ENCODE measurements at places on chromosomes 1 and 21.

GRCh38 chr1:40507973-40508372, 594 bp upstream of the EXO5 start:
- no peak for DNase-seq

GRCh38 chr21:28827422-28827821, 165.3 kb downstream of the LTN1 start:
- DNase-seq, result no peak

- no peak for DNase-seq
Measured at GRCh38 chr1:234965111-234965510, 163.5 kb downstream of the TOMM20 start.

GRCh38 chr1:35555601-35556477, 1.4 kb downstream of the KIAA0319L start:
- DNase-seq, result no peak

GRCh38 chr1:89351597-89352311, 12.1 kb upstream of the GBP6 start:
- no peak for DNase-seq

DNA sequence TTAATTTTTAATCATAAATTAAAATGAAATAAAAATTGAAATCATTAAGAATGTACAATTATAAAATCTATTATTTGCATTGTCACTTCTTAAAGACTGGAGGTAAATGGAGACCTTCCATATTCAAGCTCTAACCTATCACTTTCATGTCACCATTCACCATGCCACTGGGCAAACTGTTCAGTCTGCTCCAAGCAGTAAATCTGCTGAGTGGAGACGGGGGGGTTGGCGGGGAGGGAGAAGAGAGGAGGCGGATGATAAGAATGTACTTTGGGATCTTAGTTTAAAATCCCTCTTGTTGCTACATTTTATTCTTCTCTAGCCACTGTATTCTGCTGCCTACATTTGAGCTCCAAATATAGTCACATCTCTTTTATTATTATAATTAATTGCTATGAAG, 365.9 kb upstream of the NFIA start:
- no peak for DNase-seq

DNA sequence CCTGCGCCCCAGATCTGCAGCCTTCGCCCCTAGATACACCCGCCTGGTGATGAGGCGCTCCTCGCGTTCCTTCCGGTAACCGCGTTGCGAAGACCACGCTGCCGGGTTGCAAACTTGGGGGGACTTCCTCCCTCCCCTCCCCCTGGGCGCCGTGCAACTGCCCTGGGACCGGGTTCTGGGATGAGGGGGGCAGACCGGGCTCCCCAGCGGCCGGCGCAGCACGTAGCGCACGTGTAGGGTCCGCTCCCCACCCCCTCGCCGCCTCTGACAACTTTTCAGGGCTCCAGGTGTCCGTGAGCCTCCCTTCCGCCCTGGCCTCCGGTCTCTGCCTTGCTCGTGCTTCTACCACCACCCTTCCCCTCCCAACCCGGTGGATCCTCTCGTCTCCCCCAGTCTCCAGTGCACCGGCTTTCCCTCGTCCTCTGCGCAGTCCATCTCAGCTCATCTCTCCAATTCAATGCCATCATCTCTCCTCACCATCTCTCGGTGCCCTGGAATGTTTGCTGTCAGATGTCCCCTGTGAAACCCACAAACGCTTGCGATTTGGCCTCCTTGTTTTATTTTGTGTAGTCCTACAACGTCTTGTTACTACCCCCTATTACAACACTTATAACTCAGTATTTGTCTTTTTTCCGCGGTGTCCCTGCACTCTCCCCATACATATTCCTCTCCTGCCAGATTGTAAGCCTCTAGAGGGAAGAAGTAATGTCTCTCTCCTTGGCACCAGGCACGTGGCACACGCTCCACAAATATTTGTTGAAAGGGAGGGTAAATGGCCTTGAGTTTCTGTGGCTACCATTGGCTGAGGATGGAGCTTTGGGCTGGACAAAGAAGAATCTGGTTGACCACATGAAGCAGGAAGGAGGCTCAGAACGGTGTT, 782 bp downstream of the PCAT6 start:
- peak; percentile 13 for DNase-seq

DNA sequence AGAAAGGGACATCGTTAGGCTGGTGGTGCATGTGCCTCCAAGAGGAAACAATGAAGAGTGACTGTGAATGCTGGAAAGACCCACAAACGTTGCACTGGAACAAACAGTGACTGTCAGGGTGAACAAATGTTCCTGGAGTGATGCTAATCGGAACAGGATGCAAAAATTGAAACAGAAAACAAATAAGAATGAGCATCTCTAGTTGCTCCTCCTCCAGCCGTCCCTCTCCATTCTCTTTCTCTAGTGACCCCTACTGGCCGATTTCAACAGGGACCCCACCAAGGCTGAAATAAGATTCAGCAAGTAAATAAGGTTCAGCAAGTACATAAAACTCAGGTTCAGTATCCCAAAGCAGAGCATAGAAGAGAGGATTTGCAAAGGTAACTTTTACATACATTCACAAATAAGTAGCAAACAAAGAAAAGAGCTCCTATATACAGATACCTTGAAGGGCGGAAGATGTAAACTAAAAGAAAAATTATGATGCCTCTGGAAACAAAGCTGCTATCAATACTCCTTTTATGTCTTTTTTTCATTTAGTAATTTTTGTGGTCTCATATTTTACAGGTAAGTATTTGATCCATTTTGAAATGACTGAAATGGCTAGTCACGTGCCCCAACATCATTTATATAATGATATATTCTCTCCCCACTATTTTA, 836.1 kb upstream of the ADAMTS5 start:
- no peak for DNase-seq

- no peak for DNase-seq
Measured at GRCh38 chr21:15343066-15343465, 278.3 kb upstream of the NRIP1 start.

DNA sequence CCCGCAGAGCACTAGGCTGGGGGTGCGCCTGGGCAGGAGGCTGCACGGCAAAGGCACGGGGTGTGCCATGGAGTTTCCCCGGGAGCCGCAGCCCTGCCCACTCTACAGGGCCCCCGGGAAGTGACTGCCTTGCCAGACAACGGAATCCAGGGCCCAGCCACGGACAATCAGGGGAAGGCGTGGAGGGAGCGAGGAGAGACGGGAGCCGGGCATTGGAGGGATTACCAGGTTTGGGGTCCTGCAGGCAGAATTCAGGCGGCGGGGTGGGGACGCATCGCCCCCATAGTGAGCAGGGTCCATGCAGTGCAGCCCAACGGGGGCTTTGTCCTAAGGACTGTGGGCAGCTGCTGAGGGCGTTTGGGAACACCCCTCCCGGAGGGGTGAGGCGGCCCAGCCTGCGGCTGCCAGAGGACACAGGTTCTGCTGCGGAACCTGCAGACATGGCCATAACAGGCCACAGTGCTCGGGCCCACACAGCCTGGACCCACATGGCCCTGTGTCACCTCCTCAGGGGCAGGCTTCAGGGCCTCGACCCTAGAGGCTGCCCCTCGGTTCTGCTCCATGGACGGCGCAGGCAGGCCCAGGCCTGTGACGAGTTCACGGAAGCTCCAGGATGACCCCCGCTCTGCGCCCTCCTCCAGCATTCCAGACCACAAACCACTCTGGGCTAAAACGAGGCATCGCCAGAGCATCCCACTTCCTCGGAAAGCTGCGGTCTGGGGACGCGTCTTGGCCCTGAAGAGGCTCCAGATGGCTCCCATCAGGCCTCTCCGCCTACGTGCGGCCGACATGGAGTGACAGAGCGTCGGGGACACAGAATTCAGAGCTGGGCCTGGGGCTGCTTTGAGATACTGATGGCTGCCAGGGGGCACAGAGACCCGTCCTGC, 54.5 kb downstream of the COL6A1 start:
- no peak for DNase-seq

DNA sequence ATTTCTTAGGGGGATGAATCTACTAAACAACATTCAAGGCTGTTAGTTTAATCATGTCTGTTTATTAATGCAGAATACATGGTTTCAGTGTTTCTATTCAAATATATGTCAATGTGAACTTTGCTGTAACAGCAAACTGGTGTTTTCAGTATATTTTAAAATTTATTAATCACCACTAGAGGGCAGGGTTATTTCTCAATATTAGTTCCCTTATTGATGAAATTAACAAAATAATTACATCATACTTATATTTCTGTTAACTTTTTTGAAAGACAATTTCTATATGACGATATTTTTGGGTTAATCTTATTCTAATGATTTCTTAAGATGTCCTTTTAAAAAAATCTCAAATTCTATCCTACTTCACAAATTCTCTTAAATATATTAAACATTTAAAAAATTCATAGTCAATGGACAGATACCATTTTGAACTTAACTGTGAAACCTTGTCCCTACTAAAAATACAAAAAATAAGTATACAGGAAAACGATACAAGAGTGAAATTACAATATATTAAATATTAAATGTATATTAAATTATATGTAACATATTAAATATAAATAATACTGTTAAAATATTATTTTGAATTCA, 1034.1 kb upstream of the PRMT6 start:
- DNase-seq, result no peak
